Mesenchymal stem cell (in vitro differentiated cells and primary cell): ENCODE measurements at places on chromosomes 13 and 19.
A peak's percentile ranks its signal among the peaks of the same experiment; 100 is the strongest.

DNA sequence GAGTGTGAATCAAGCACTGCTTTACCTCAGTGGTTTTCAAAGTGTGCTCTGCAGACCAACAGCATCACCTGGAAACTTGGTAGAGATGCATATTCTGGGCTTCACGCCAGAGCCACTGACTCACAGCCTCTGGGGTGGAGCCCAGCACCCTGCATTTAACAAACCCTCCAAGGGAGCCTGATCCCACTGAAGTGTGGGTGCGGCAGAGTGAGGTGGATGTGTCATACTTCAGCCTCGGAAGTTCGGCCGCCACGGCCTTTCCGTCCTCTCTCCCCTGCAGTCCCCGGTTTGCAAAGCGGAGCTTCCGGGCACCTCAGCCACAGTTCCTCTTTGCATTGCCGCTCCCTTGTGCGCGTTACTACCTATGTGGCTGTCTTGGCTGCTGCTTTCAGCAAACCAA is 33.3 kb upstream of the MICU2 start:
- DNase-seq: no peak

GRCh38 chr13:98658131-98658530 is 81.2 kb upstream of the STK24 start:
- no peak for DNase-seq

DNA sequence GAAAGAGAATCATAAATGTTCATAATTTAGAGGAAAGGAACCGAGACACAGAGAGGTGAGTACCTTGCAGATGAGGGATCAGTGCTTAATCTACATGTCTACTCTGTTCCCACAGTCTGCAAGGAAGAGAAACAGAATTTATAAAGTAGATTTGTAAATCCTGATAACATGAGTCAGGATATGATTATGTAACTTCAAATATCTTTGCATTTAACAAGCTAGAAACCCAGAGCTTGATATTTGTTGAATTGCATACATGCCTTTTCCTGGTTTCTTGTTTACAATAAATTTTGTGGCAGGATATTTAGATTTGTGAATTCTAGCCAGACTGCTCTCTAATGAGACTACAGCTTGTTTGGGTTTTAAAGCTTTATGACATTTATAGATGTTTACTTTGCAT is 219.2 kb downstream of the ENOX1 start:
- DNase-seq: peak; percentile 50

- DNase-seq: no peak
These were observed 19.7 kb upstream of the IRGC start for GRCh38 chr19:43695985-43696704.

DNA sequence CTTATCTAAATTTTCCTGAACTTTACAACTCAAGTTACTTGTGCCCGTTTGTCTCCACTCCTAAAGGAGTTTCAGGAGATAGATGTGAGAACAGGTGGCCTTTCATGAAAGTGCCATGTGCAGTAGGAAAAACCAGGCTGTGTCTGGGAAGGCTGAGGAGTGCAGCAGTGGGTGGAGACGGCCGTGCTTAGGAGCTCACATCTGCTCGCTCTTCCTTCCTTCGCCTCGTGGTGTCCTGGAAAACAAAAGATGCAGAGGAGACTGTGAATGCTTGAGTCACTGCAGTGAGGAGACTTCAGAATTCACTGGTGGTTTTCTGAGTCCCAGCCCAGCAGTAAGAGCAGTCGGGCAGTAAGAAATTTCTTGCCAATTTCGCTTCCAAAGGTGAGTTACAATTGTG is 138.4 kb upstream of the RNF113B start:
- peak; percentile 87 for DNase-seq

DNA sequence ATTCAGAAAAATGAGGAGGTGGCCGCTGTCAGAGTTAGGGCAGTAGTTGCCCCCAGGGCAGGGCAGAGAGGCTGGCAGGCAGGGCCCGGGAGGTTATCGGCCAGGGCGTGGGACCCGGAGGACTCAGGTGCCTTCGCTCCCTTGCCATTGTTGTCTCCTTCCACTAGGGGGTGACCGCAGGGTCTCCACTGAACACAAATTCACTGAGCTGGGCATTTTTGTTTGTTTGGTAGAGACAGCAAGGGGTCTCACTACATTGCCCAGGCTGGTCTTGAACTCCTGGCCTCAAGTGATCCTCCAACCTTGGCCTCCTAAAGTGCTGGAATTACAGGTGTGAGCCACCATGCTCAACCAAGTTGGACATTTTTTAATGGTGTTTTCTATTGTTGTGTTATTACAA is 25.1 kb downstream of the CARS2 start:
- peak; percentile 39 for DNase-seq

DNA sequence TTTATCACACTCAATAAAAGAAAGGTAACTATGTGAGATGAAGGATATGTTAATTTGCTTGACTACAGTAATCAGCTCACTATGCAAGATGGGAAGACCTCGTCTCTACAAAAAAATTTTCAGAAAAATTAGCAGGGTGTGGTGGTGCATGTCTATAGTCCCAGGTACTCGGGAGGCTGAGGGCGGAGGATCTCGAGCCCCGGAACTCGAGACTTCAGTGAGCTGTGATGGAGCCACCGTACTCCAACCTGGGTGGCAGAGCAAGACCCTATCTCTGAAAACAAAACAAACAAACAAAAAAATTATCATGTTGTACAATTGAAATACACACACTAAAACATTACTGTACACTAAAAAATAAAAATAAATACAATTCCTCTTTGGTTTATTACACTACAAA is 376.7 kb upstream of the KLHL1 start:
- no peak for DNase-seq

DNA sequence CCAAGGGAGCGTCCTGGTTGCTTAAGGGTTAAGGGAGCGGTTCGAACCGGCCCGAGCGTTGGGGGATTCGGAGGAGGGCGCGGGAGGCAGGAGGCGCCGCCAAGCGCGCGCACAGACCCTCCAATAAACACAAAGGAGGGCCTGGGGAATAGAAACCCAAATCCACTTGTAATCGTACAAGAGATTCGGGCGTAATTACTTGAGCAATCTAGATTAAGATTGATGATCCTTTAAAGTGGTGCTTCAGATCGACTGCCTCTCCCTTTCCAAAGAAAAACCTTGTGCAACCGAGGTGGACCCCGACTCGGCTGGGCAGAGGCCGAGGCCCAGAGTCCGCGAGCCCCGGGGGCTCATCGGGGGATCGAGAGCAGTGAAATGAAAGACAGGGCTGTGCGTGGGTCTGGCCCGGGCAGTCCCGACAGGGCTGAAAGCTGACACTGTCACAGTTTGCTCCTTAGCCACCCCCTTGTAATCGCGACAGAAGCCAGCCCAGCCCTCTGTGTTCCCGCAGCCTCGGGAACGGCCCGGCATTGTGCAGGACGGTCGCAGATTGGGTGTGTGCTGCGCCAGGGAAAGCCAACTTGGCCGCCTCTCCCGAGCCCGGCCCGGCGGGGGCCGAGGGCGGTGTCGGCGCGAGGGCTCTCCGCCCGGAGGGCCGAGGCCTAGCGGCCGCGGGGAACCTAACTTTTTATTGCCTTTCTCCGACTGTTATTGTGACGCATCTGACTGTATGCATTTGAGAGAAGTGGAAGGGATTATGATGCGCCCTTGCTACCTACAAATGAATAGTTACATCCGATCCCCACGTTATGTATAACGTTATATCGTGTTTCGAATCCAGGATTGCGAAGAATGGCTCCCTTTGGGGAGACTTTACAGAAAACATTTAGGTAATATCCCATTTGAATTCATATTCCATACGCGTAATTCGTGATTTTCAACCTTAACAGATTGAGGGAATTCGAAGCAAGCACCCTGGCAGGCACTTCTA is 5.5 kb downstream of the MAB21L1 start:
- peak; percentile 11 for DNase-seq

GRCh38 chr19:29119590-29119989 is 93.4 kb downstream of the UQCRFS1 start:
- DNase-seq: no peak

DNA sequence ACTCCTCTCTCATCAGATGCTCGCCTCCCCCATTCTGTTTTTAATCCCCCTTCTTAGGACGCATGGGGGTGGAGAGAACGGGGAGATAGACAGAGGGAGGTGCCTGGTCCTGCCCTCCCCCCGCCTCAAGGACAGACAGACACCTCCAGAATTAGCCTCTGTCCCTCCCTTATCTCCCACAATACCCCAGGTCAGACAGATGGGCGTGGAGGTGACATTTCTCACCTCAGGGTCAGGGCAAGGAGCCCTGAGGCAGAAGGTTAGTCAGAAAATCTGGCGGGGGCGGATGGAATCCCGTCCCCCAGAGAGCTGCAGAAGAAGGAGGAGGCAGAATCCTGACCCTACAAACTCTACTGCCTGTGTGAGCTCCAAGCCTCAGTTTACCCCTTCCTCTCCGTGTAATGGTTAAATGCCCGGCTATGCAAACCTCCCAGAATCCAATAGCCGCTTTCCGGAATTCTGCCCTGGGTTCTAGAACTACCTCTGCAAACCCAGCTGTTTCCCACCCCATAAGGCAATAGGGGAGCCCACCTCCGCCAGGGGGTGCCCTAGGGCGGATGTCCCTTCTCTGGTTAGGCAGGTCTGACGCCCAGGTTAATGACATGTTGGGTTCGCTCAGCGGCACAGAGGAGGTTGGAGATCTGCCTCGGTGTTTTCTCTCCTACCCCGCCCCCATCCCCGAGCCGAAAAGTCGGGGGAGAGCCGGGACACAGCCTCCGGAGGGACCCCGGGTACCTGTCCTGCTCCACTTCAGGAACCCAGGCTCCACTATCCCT is 900 bp downstream of the PPP1R13L start:
- peak; percentile 47 for DNase-seq

GRCh38 chr13:19862481-19863313 is 752 bp downstream of the ZMYM5 start:
- DNase-seq: peak; percentile 57

DNA sequence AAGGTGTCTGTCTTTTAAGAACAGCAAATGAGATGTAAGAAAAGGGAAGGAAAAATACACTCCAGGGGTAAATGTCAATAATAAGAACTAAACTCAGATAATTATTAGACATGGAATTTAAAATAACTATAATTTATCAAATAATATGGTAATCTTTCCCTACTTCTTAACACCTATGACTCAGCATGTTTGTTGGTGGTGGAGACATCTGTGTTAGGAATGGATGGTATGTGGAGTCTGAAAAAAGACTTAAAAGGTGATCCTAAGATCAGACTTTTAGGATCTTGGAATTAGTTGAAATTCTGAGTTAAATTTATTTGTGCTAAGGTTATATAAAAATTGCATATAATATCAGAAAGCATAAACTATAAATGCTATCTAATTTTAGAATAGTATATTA is 915.1 kb downstream of the SLITRK5 start:
- peak; percentile 11 for DNase-seq

DNA sequence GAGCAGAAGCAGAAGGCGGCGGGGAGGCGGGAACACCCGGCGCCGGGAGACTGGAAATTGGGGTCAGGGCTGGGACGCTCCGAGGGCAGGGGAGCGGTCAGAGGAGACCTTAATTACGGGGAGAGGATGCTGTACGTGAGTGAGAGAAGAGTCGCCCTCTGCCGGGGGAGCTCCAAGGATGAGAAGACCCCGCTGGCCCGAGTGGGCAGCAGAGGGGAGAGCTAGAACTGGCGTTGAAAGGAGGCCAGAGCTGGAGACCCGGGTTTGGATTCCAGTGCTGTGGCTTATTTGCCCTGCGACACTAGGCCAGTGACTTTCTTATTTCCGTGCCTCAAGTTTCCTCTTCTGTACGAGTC is 536 bp downstream of the FAM32A start:
- DNase-seq: peak; percentile 66

GRCh38 chr19:31346184-31347059 is 2.8 kb downstream of the TSHZ3 start:
- no peak for DNase-seq

- no peak for DNase-seq
These were observed 261.3 kb downstream of the KCNRG start for GRCh38 chr13:50276550-50276949.

GRCh38 chr19:19321141-19321577 is 530 bp downstream of the MAU2 start:
- DNase-seq: peak; percentile 35

DNA sequence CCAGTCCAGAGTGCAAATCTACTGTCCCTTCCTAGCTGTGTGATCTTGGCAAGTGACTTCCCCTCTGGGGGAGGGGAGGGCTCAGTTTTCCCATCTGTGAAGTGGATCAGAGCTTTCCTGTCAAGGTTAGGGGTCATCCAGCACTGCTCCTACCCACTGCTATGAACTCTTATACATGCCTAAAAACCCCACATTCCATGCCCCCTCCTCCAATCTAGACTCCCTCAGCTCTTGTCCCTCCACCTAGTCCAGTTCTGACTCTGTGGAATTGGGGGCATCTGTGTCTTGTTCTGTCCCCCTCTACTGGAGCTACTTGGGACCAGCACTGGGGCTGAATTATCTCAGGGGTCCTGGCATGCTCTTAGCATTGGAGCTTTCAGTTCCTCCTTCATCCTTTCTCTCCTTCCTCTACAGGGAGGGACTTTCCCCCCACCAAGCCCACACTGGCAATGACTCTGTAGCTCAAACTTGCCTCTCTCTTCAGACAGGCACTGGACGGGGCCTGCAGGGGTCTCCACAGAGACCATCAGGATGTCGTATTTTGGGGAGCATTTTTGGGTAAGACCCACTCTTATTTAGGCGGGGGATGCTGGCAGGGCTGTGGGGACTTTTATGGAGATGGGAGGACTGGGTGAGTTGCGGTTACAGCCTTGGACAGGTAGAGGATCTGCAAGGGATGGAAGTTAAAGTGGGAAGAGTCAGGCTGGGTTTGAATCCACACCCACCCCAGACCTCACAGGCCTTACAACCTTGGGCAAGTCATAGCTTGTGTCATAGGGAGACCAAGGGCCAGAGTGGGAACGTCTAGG is 3.6 kb downstream of the FCHO1 start:
- no peak for DNase-seq

- no peak for DNase-seq
These were observed 253.7 kb downstream of the KCTD12 start for GRCh38 chr13:76632401-76633044.

GRCh38 chr19:12544401-12544876 is 6.8 kb downstream of the ZNF564 start:
- no peak for DNase-seq

GRCh38 chr19:29882719-29883105 is 59.3 kb upstream of the URI1 start:
- no peak for DNase-seq

DNA sequence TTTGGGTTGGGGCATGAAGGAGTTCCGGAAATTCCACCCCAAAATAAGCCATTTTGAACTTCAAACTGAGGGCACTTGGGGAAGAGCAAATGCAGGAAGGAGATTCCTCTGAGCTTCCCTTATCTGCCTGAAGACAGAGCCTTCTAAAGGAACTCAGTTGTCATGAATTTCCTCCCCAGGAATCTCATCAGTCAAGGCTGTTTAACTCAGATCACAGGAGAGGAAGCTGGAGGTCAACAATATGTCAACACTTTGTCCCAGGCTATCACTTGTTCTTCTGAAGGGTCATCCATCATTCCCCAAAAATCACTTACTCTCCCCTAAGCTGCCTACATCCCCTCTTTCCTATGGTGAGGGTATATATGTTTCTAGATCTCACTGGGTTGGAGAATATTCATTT is 26.0 kb upstream of the CHST8 start:
- no peak for DNase-seq

- no peak for DNase-seq
These were observed 6.5 kb downstream of the LENG1 start for GRCh38 chr19:54152878-54153524.
